Stimulated activated CD8-positive, alpha-beta memory T cell treated with anti-CD3 and anti-CD28 coated beads, Interleukin-4, amount 100 ng/mL, for 1 hour (primary cell): ENCODE measurements at places on chromosomes 2 and 18.

- DNase-seq = no peak
These were observed 147.0 kb downstream of the ESCO1 start for GRCh38 chr18:21453511-21453901.

- DNase-seq = no peak
These were observed 103.9 kb upstream of the HS6ST1 start for GRCh38 chr2:128422571-128422970.

DNA sequence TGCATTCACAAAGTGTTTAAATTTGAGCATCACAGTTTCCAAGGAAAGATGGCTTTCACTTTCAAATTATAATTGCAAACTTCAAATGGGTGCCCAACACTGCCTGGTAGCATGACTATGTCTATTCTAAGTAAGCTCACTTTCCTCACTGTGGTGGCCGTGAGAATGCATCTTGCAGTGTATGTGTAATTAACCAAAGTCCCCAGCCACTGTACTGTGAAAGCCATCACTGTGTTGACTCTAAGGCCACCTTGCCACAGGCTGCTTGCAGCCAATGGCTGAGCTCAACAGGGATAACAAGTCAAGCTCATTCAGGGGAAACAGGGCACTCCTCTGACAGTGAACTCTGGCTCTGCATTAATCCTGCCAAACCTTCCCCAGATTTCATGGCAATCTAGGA is 43.3 kb upstream of the LGALSL start:
- DNase-seq = no peak

GRCh38 chr2:120262150-120262549 is 9.5 kb downstream of the RALB start:
- DNase-seq = no peak

DNA sequence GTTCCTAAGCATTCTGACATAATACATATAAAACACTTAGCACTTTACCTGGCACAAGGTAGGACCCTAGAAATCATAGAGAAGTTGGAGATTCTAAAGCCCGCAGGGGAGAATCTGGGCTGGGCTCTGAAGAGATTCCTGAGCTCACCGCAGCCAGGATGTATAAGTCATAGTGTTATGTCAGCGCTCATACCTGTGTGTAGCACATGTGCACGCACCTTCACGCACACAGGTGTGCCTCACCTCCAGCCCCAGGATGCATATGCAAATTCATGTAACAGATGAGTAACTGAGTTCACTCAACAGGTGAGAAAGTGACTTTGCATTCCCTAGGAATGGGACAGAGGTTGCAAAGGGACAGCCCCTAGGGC is 7.9 kb upstream of the SDC1 start:
- no peak for DNase-seq

- DNase-seq = no peak
These were observed 224.9 kb downstream of the VAPA start for GRCh38 chr18:10138719-10139118.

DNA sequence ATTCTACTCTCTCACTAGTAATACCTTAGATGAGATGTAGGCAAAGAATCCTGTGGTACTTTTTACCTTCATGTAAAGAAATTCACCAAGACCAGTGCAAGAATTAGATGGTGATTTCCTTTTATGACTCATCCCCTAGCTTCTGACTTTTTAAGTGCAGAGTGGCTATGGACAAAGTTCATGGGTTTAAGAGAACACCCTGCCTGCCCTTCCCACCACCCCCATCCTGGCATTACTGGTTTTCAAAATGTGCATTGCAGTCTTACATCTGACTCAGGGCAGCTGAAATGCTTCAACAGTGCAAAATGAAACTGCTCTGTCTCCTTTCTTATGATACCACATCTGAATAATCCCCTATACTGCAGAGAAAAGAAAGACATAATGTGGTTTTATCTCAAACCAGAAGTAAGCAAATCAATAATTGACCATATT is 22.6 kb downstream of the MAIP1 start:
- DNase-seq = no peak

GRCh38 chr2:12819721-12820120 is 103.0 kb downstream of the TRIB2 start:
- DNase-seq = no peak
